Transverse colon (tissue), 4 donors: ENCODE measurements at places on chromosomes 7 and 10. TPM values are rescaled to one million over a fixed set of nuclear protein-coding genes. Genes with fewer than 3 reads are reported as not detected.

CYCS gene
- 101 TPM for total RNA-seq

ADAM12 gene
- 0.14 TPM for total RNA-seq

ABCF2 gene
- 30.8 TPM for total RNA-seq

GPR26 gene
- total RNA-seq = not detected

DNAJC30 gene
- total RNA-seq = 26.7 TPM

ADAP1 gene
- 195 TPM for total RNA-seq

GRCh38 chr10:31157123-31158010, 125.7 kb upstream of the ZNF438 start:
- no peaks in the 10 kb centered on the region for H3K4me1 ChIP-seq
- H3K27me3 ChIP-seq = no peaks in the 10 kb centered on the region
- no peaks in the 10 kb centered on the region for H3K36me3 ChIP-seq
- peak; percentile 30 for DNase-seq

DNA sequence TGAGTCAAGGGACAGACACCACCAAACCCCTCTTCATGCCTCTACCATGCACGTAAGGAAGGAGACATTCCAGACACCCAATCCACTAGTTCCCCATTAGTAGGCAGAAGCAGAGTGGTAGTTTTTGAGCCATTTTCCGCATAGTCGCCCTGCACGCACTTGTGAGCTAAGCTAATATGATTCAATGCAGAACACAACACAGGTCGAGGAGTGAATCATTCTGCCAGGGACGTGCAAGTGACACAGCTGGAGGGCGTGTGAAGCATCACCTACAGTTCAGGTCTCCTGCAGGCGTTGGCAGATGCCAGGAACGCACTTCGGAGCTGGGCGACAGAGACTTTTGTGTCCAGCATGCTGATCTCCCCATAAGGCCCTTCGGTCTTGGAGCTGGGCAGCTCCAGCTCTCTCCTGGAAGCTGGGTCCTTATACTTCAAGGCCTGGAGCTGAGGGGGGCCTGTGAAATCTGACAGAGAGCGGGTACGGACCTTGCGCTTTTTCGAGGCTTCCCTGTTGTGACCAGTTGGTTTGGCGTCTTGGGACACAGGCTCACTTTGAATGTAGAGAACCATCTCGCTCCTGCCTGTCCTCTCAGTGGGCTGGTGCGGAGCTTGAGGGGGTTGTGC, 102.4 kb downstream of the SVIL start:
- no peaks in the 10 kb centered on the region for H3K27me3 ChIP-seq
- H3K4me1 ChIP-seq = peaks cover 24% of the 10 kb centered on the region
- H3K4me3 ChIP-seq = no peak overlapping the region
- no peak overlapping the region for H3K27ac ChIP-seq
- no peak for DNase-seq

GRCh38 chr10:14498326-14498725, 167.6 kb upstream of the FRMD4A start:
- no peak for DNase-seq
- H3K27me3 ChIP-seq = no peaks in the 10 kb centered on the region
- H3K27ac ChIP-seq = no peak overlapping the region
- H3K4me3 ChIP-seq = no peak overlapping the region

DNA sequence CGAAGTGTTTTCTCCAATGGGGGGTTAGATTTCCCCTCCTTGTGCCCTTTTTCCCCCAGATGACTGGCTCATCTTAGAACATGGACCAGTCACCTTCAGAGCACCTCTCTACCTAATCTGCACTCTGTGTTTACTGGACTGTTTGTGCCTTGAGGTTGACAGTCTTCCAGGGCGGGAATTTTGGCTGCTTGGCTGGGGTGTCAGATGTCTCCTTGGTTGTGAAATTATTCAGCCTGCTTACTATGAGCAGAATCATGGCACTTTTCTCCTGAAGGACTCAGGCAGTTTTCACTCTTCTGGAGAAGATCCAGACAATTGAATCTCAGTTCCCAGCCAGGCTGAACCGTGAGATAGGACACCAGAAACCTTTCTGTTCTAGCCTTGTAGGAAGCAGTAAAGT, 60.3 kb upstream of the NFKB2 start:
- H3K4me1 ChIP-seq = no peaks in the 10 kb centered on the region
- H3K27me3 ChIP-seq = no peaks in the 10 kb centered on the region
- no peak overlapping the region for H3K4me3 ChIP-seq
- no peak for DNase-seq
- H3K27ac ChIP-seq = no peak overlapping the region

GRCh38 chr7:45665172-45665571, 91.0 kb downstream of the ADCY1 start:
- H3K4me1 ChIP-seq = no peaks in the 10 kb centered on the region
- no peak for DNase-seq

- no peaks in the 10 kb centered on the region for H3K27me3 ChIP-seq
- no peak overlapping the region for H3K4me3 ChIP-seq
- DNase-seq = no peak
- no peak overlapping the region for H3K27ac ChIP-seq
These were observed 88.1 kb downstream of the FAM53B start for GRCh38 chr10:124656113-124656490.

- peaks cover 3% of the 10 kb centered on the region for H3K4me1 ChIP-seq
- H3K27ac ChIP-seq = no peak overlapping the region
- peaks cover 32% of the 10 kb centered on the region for H3K27me3 ChIP-seq
- H3K4me3 ChIP-seq = no peak overlapping the region
- no peak for DNase-seq
These were observed 22.4 kb downstream of the PRSS2 start for GRCh38 chr7:142793156-142793555.

GRCh38 chr10:28858646-28859045, 181.3 kb downstream of the BAMBI start:
- DNase-seq = no peak
- no peak overlapping the region for H3K27ac ChIP-seq
- H3K4me1 ChIP-seq = no peaks in the 10 kb centered on the region
- H3K27me3 ChIP-seq = peaks cover 4% of the 10 kb centered on the region

DNA sequence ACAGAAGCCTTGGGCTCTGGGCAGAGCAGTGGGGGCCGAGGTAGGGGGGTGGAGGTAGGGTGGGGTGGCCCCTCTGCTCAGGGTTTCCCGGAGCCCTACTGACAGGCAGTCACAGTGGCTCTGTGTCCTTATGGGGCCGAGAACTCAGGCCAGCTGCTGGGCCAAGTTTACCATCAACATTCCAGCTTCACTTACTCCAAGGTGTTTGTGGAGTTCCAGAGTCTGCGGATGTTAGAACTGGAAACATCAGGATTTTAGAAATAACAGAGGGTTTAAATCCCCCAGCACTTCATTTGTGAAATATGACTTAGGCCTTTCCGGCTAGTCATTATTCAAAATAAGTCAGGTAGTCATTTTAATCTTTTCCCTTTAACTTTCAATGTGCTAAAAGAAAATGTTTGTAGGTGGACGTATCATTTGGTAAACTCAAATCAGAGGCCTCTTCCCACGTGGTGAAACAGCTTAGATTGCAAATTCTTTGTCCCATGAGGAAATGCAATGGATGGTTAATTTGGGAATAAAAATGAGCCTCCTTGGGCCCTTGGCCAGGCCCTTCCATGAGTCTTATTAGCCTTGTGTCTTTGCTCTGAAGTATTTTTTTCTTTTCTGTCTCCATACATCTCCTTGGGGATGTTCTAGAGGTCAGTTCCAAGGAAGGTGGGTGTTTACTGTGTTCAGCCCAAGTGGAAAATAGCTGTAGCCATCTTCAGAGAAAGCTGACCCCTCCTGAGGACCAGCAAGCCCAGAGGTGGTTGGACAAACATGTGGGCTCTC, 99.6 kb upstream of the BTBD16 start:
- H3K36me3 ChIP-seq = no peaks in the 10 kb centered on the region
- no peaks in the 10 kb centered on the region for H3K27me3 ChIP-seq
- no peak overlapping the region for H3K4me3 ChIP-seq
- peak overlapping the region; percentile 35 for H3K27ac ChIP-seq
- DNase-seq = no peak

DNA sequence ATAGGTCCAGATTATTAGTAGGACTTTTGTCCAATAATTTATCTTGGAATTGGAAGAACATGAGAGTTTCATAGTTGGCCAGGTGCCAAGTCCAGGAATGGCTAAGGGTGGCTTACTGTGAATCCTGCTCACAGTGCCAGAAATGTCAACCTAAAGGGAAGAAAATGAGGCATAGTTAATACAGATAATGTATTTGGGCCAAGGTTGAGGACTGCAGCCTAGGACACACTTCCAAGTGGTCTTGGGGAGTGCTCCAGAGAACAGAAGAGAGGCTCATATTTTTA, 78.2 kb downstream of the MAPK8 start:
- no peaks in the 10 kb centered on the region for H3K36me3 ChIP-seq
- no peak for DNase-seq
- H3K4me1 ChIP-seq = no peaks in the 10 kb centered on the region
- H3K4me3 ChIP-seq = no peak overlapping the region
- no peaks in the 10 kb centered on the region for H3K27me3 ChIP-seq

GRCh38 chr10:124129471-124129870, 36.1 kb upstream of the CHST15 start:
- DNase-seq = no peak
- no peak overlapping the region for H3K27ac ChIP-seq
- H3K27me3 ChIP-seq = no peaks in the 10 kb centered on the region
- H3K4me3 ChIP-seq = no peak overlapping the region
- no peaks in the 10 kb centered on the region for H3K4me1 ChIP-seq
- no peaks in the 10 kb centered on the region for H3K36me3 ChIP-seq

DNA sequence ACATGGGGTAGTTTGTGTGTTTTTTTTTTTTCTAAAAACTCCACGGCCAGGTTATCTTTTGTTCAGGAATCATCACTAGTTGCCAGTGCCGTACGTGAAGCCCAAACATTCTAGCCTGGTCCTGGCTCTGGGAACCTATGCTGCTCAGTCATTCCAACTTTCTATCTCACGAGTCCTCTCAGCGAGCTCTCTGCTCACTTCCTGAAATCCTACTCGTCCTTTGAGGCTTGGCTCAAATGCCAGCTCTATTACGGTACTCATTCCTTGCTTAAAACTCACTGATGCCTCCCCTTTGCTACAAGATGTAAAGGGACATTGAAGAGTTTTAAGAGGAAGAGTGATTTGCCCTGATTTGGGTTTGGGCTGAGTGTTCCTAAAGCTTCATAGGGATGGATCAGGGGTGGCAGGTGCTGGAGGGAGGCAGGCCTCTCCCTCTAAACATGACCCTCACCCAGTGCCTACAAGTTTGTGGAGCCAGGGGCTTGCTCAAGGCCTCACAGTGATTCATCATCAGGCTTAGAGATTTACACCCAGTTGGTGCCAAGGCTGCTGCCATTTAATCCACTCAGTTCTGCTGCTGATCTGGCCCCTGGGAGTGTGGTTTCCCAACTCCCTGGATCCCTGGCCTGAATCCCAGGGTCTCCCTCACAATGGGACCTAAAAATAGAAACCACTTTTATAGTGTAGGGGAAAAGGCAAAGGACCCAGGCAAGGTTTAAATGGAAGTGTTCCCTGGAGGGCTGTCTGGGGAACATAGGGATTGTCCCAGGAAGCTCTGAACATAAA, 46.1 kb upstream of the R3HCC1L start:
- peaks cover 14% of the 10 kb centered on the region for H3K27me3 ChIP-seq
- no peak overlapping the region for H3K4me3 ChIP-seq
- no peaks in the 10 kb centered on the region for H3K4me1 ChIP-seq
- no peaks in the 10 kb centered on the region for H3K36me3 ChIP-seq
- H3K27ac ChIP-seq = no peak overlapping the region

GRCh38 chr7:155594163-155594732, 47.9 kb upstream of the CNPY1 start:
- no peaks in the 10 kb centered on the region for H3K36me3 ChIP-seq
- DNase-seq = no peak
- H3K4me3 ChIP-seq = no peak overlapping the region

- H3K4me1 ChIP-seq = no peaks in the 10 kb centered on the region
- H3K36me3 ChIP-seq = no peaks in the 10 kb centered on the region
- no peak overlapping the region for H3K27ac ChIP-seq
- H3K4me3 ChIP-seq = no peak overlapping the region
- no peak for DNase-seq
These were observed 553.1 kb downstream of the PTPRN2 start for GRCh38 chr7:158034571-158034970.

GRCh38 chr10:94224656-94225055, 138.1 kb downstream of the NOC3L start:
- H3K4me3 ChIP-seq = no peak overlapping the region
- no peaks in the 10 kb centered on the region for H3K27me3 ChIP-seq
- no peaks in the 10 kb centered on the region for H3K36me3 ChIP-seq
- DNase-seq = no peak
- H3K4me1 ChIP-seq = no peaks in the 10 kb centered on the region

- H3K4me1 ChIP-seq = no peaks in the 10 kb centered on the region
- H3K4me3 ChIP-seq = no peak overlapping the region
- no peak overlapping the region for H3K27ac ChIP-seq
- no peaks in the 10 kb centered on the region for H3K27me3 ChIP-seq
These were observed 7.6 kb upstream of the GRID2IP start for GRCh38 chr7:6558837-6559236.

GRCh38 chr10:113139699-113140098, 189.7 kb downstream of the TCF7L2 start:
- no peak overlapping the region for H3K4me3 ChIP-seq
- H3K36me3 ChIP-seq = no peaks in the 10 kb centered on the region
- DNase-seq = no peak
- H3K27me3 ChIP-seq = no peaks in the 10 kb centered on the region

GRCh38 chr7:68306692-68307107, 1291.6 kb upstream of the AUTS2 start:
- no peak overlapping the region for H3K4me3 ChIP-seq
- no peak overlapping the region for H3K27ac ChIP-seq
- H3K4me1 ChIP-seq = no peaks in the 10 kb centered on the region
- no peaks in the 10 kb centered on the region for H3K27me3 ChIP-seq
- no peaks in the 10 kb centered on the region for H3K36me3 ChIP-seq

DNA sequence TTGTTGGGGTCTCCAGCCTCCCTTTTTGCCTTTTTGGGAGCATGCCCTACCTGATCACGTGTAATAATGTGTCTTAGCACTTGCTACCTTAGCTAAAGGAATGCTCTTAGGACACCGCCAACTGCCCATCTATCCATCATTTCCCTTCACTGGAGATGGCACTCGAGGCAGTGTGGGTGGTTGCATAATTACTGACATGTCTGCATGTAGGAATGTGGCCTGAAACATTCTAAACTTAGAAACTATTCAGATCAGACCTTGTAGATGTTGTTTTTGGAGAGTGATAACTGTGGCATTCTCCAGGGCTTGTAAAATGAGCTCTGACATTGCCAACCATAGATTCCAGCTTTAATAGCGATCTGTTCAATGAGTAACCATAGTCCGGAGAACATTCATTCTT, 365.8 kb downstream of the BBS9 start:
- H3K27ac ChIP-seq = no peak overlapping the region
- H3K4me3 ChIP-seq = no peak overlapping the region
- H3K27me3 ChIP-seq = no peaks in the 10 kb centered on the region
- H3K4me1 ChIP-seq = no peaks in the 10 kb centered on the region
- H3K36me3 ChIP-seq = no peaks in the 10 kb centered on the region

GRCh38 chr10:5833814-5834213, 20.6 kb upstream of the GDI2 start:
- DNase-seq = no peak
- peaks cover 2% of the 10 kb centered on the region for H3K4me1 ChIP-seq
- no peak overlapping the region for H3K4me3 ChIP-seq
- H3K36me3 ChIP-seq = no peaks in the 10 kb centered on the region
- no peak overlapping the region for H3K27ac ChIP-seq
- H3K27me3 ChIP-seq = no peaks in the 10 kb centered on the region

GRCh38 chr7:135811506-135811905, 62.9 kb upstream of the FAM180A start:
- peak overlapping the region; percentile 26 for H3K27ac ChIP-seq
- peaks cover 12% of the 10 kb centered on the region for H3K4me1 ChIP-seq
- H3K27me3 ChIP-seq = no peaks in the 10 kb centered on the region
- no peak overlapping the region for H3K4me3 ChIP-seq
- no peak for DNase-seq

GRCh38 chr7:152354061-152354460, 81.7 kb downstream of the KMT2C start:
- DNase-seq = no peak
- no peaks in the 10 kb centered on the region for H3K4me1 ChIP-seq
- no peak overlapping the region for H3K4me3 ChIP-seq
- no peaks in the 10 kb centered on the region for H3K36me3 ChIP-seq
- no peak overlapping the region for H3K27ac ChIP-seq
- no peaks in the 10 kb centered on the region for H3K27me3 ChIP-seq
